Heart left ventricle (tissue), 16 donors: ENCODE measurements at places on chromosomes 16 and 17.

DNA sequence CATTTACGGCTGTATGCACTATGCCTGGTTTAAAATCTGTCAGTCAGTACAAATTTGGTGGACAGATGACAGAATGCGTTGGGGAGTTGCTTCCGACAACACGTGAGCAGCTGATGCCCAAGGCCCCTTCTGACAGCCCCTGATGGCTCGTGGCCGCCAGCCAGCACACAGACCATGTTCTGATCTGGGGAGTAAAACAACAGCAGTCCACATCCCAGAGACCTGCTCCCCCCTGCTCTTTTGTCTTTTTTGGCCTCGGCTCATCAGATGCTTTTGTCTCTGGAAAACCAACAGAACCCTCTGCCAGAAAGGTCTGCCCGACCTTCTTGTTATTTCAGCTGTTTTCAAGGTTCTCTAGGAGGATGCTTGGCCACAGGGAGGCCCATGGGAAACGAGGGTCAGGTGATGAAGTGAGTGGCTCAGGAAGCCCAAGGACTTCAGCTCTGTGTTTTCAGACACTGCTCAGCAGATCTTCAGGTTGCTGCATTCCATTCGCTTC, 10.8 kb downstream of the ARSG start:
- DNase-seq: no peak

DNA sequence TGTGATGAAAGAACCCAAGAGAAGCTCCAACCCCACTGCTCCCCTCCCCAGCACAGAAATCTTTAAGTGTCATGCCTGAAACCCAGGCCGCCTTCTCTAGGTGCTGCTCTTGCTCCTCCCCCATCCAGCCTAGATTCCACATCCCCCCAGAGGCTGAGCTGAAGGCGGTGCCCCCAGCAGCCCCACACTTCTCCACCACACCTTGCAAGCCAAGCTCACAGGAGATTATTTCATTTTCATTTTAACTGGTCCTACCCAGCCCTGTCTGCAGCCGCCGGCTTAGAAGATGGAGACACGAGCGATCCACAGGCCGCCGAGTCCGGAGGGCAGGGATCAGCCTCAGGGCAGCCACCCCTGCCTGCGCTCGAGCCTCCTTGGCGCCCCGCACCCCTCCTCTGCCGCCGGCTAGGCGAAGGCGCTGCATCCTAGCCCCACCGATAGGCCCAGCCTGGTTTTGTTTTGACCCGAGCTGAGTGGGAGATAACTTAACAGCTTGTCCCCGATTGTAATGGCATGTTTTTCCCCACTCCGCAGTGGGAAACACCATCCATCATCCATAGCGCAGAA, 125.3 kb downstream of the RBFOX3 start:
- no peak for DNase-seq

DNA sequence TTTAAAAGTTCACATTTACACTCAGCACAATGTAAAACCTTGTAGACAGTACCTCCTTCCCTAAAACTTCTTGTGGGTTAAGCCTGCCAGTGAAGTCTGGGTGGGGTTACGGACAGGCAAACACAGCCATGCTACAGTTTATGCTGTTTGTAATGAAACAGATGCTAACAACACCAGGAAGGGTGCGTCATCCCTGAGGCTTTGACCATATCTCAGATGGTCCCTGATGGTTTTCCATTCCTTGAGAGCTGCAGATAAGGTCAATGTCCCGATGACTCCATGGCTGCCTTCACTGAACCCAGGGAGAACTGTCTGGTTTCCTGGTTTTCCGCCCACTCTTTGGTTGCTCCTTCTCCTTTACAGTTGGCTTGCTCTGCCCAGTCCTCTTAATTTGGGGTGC, 29.1 kb downstream of the GAS7 start:
- DNase-seq: no peak

DNA sequence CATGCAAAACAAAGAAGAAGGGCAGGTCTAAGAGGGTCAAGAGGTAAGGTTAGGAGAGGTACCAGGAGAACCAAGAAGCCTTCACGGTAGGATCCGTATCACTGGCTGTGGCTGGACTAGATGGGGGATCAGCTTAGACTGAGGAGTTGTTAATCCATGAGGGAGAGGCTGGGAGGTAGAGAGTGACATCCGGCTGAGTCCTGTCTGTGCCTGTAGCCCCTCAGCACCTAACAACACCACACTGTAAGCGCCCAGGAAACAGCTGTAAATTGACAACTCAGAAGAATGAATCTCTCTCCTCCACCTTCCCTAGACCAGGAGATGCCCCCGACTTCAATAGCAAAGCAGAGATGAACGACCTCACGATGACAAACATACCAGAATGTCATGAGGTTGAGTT, 199.4 kb upstream of the RPL38 start:
- no peak for DNase-seq

- no peak for DNase-seq
Measured at GRCh38 chr17:10394201-10394887, 21.5 kb upstream of the MYH13 start.

GRCh38 chr16:3119701-3120408, 7.5 kb downstream of the ZNF205 start:
- DNase-seq: no peak

GRCh38 chr16:50842013-50842505, 100.2 kb downstream of the CYLD start:
- no peak for DNase-seq

DNA sequence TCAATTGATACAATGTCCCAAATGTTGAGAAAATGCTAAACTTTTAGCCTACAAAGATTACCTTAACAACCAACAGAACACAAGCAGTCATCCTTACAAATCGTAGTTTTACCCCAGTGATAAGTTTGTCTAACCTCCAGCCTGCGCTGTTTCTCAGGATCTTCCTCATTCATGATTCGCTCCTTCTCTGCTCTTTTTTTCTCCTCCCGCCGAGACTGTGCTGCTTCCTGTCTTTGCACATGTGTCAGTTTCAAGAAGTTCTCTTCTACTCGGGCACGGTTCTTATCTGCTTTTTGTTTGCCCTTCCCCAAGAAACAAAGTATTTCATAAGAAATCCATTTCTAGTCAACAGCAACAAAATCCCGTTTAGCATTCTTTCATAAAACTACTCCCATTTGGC, 10.2 kb upstream of the STRADA start:
- DNase-seq: no peak
